ENCODE measurements at places on chromosomes 1 and 21.

DNA sequence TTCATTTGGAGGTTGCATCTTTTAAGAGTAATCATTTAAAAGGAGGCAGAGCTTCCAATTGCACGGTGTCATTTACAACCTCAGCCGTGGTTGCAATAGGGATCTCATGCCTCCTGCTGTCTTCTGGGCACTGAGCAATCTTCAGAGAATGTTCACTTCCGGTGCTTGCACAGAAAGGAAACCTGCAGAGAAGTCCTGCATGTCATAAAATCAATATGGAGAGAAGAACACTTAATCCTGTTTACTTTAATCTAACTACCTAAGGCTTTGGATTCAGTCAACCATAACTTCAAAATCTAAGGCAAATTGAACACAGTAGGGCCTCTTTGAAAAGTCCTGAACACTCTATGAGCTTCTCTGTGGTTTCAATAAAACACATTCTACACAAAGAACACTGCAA lies 11.3 kb upstream of the MAP10 start:
- peak; percentile 21 for DNase-seq

- DNase-seq = peak; percentile 63
These were observed 5.9 kb downstream of the LMO4 start for GRCh38 chr1:87334351-87335174.

GRCh38 chr1:30839827-30840359 lies 68.7 kb downstream of the SDC3 start:
- no peak for DNase-seq

DNA sequence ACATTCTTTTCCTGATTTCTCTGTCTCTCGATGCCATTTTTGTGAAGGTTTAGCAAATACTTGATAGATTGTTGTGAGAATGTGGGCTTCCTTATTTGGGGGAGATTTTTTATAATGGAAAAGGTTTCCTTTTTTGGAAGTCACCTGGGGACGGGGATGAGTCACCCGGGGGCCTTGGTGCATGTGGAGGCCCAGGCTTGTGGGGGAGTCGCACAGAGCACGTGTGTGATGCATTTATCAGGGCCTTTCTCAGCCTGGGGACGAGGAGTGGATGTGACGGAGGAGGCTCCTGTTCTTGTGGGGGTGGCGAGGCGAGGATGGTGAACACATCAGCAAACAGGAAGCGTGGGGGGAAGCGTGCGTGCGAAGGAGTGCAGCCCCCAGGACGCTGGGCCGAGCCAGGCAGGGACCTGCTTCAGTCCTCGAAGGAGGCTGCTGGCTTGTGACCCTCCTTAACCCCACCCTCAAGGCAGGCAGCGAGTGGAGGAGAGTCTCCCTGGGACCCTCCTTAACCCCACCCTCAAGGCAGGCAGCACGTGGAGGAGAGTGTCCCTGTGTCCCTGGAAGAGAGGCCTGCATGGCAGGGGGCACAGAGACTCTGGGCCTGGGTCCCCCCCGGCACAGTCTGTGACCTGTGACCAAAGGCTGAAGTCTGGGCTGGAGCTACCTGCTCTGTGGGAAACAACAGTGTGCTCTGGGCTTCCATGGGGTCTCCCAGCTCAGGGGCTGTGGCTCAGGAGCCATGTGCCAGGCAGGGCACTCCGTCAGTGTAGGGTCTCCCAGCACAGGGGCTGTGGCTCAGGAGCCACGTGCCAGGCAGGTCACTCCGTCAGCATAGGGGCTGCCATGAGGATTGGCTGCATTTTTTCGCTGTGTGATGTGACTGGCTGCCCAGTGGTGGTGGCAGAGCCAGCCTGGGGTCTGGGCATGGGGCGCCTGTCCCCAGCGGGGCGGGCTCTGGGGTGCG lies 57.2 kb downstream of the AGPAT3 start:
- no peak for DNase-seq

DNA sequence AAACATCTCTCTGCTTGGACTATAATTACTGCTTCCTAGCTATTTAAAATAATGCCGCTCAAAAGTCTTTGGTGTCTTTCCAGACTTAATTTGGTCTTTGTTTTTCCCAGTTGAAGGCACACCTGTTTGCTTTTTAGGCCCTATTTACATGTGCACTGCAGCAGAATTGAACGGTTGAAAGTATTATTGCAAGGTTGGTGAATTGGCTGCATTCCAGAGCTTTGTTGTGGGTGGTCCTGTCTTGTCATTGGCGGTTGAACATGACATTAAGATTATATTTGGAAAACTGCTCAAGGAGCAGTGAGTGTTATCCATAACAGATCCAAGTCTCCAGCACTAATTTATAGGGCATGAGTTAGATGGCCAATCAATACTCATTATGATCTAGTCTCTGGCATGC lies 656.3 kb downstream of the PTPRC start:
- no peak for DNase-seq

GRCh38 chr1:42231253-42231652 lies 66.7 kb upstream of the GUCA2A start:
- no peak for DNase-seq

- DNase-seq = peak; percentile 78
These were observed 241.4 kb upstream of the JUN start for GRCh38 chr1:59025201-59025600.

GRCh38 chr1:8586438-8586837 lies 231.0 kb downstream of the RERE start:
- no peak for DNase-seq

DNA sequence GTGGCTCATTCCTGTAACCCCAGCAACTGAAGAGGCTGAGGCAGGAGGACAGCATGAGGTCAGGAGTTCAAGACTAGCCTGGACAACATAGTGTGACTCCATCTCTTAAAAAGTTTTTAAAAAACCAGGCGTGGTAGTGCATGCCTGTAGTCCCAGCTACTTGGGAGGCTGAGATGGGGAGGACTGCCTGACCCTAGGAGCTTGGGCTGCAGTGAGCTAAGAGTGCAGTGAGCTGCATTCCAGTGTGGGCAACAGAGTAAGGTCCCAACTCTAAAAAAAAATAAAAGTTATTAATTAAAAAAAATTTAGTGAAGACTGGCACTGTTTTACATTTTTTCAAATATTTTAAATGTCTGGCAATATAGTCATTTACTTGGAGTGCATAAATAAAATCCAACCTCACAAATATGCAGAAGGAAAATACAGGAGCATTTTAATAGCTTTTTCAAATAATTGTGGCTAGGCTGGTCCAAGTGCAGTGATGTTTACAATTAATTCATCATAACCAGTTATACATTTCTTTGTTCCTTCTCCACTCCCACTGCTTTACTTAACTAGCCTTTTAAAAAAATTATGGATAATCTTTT lies 10.8 kb downstream of the ZBTB8OS start:
- DNase-seq = no peak

DNA sequence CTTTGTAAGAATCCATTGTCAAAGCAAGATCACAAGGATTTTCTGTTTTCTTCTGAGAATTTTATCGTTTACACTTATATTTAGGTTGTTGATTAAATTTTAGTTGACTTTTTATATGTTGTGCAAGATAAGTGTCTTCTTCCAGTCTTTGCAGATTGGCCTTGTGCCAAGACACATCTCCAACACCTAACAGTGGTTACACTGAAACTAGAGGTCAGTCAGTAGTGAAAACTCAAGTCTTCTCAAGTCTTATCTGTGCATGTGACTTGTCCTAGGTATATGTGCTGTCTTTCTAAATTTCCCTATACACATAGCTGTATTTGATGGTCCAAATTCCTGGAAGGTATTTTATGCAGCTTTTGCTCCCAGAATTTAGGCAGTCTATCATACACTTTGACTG lies 1183.2 kb upstream of the B3GALT2 start:
- no peak for DNase-seq

- DNase-seq = peak; percentile 42
These were observed 6.6 kb upstream of the HES4 start for GRCh38 chr1:1006305-1007159.

GRCh38 chr21:45125357-45125756 lies 51.0 kb downstream of the ADARB1 start:
- no peak for DNase-seq

DNA sequence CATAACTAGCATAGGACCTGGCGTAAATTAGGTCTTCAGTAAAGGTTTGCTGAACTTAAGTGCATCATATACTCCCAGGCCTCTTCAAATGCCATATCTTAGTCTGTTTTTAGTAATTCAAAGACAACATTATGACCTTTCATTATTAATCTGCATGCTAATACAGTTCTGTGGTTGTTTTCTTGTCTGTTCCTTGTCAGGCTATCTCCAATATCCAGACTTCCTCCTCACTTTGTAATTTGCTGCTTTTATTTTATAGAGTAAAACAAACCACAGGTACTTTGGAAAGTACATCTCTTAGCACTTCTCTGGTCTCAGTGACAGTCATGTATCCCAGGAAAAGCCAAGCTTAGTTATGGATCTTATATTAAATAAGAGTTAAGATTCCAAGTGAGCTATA lies 65.1 kb upstream of the BMP8A start:
- no peak for DNase-seq

DNA sequence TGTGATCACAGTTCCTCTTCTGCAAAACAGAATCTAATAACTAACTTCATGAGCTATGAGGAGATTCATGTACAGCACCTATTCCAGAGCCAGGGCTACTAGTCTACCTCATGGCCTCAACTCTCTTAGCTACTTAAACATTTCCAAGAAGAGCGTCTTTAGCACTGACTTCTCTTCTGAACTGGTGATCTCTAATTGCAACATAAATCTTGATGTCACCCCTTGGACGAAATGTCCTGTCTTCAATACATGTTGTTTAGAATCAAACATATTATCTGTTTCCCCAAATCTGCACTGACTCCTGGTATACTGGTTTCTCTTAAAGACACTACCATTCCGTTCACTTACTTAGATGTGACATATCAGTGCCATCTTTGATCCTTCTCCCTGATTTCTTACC lies 88.2 kb downstream of the GRIK1 start:
- DNase-seq = no peak

GRCh38 chr1:207839083-207839413 lies 71.9 kb downstream of the CD34 start:
- no peak for DNase-seq

DNA sequence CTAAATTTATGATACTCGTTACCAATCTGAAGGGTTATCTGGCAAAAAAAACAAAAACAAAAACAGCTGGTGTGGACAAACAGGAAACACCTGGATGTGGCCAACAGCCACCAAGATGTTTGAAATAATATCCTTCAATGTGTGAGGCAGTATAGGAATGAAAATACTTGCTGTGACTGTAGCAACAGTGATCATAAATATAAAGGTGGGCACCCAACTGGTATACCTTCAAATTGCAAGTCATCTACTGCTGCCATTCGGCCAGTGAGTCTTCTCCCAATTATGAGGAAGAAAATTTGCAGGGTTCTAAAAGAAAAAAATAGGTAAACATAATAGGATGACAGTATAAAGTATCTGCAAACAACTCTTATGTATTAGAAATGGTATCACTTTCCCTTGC lies 916 bp downstream of the YIPF1 start:
- DNase-seq = no peak

GRCh38 chr1:219120624-219121544 lies 52.8 kb upstream of the LYPLAL1 start:
- no peak for DNase-seq

GRCh38 chr1:53642607-53643006 lies 96.4 kb downstream of the GLIS1 start:
- no peak for DNase-seq

- no peak for DNase-seq
These were observed 206.3 kb upstream of the SAMSN1 start for GRCh38 chr21:14752345-14752909.

- DNase-seq = no peak
These were observed 8.3 kb upstream of the TRIM17 start for GRCh38 chr1:228424685-228425660.

DNA sequence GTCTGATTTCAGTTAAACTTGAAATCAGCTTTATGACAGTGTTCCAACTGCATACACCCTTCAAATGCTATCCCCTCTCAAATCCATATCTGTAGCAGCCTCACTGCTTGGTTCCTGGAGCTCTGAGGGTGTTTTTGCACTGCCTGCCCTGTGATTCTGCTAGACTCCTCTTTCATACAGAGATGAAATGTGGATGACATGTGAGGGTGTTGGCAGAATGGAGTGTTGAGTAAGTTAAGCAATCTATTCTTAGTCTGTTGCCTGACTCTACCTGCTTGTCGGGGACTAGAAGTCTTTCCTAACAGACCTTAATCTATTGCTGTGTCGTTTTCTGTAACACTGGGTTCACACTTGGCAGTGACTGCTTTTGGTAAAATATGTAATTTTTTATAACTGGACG lies 9.8 kb downstream of the IGSF5 start:
- DNase-seq = no peak

- DNase-seq = no peak
These were observed 5.7 kb upstream of the C1orf141 start for GRCh38 chr1:67140460-67140859.

DNA sequence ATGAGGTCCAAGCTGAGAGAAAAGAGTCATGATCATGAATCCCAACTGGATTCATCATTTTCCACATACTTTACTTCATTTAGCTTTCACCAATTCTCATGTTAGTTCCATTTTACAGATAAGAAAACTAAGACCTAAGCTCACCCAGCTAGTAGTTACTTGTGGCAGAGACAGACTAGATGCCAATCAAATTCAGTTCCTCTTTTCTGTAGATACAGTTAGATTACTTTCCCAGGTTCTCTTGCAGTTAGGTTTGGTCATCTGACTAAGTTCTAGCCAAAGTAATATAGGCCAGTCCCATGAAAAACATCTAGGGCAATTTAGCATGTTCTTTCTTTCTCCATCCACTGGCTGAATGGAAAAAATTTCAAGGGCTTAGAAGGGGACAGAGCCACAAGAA lies 8.9 kb upstream of the KCND3 start:
- DNase-seq = no peak

GRCh38 chr1:21743476-21743875 lies 39.5 kb downstream of the USP48 start:
- DNase-seq = no peak

GRCh38 chr1:208077232-208078075 lies 166.5 kb upstream of the CD34 start:
- DNase-seq = no peak

DNA sequence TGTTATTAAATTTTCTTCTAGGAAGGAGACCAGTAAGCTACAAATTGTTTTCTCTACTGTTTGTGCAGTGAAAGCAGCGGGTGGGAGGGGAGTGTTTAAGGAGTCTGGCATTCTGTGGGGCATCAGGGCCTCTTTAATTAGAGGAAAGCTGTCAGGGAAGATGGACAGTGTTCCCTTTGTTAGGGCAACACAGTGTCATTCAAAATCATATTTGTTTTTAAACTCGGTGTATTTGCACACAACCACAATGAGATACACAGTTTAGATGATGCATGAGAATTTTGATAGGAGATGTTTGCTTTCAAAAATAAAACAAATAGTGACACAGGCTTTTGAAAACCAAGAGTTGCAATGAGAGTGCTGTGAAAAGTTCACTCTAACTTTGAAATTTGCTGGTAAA lies 15.1 kb upstream of the ST6GALNAC3 start:
- DNase-seq = no peak

GRCh38 chr21:27535188-27535587 lies 568.3 kb upstream of the ADAMTS5 start:
- DNase-seq = no peak

- DNase-seq = no peak
These were observed 31.4 kb downstream of the IQGAP3 start for GRCh38 chr1:156540955-156541354.

Measured in RKO (cell line).